Subcutaneous preadipocyte (primary cell): ENCODE measurements at places on chromosomes 16 and 17. TPM values are rescaled to one million over a fixed set of nuclear protein-coding genes. Genes with fewer than 3 reads are reported as not detected.

The KCNH6 gene
- not detected in 2 replicates for total RNA-seq

The MC1R gene
- 3.3 TPM in 2 replicates for total RNA-seq

The CCDC154 gene
- total RNA-seq, result under 0.01 and 0.20 TPM in 2 replicates

The SEZ6 gene
- total RNA-seq, result not detected in 2 replicates
